ENCODE measurements at places on chromosomes 5 and 9.

- DNase-seq, result no peak
Observed at GRCh38 chr9:93194221-93194625, 10.3 kb downstream of the WNK2 start.

- no peak for DNase-seq
Observed at GRCh38 chr9:93597871-93598646, 21.7 kb downstream of the PHF2 start.

GRCh38 chr9:116066221-116066620, 87.4 kb upstream of the PAPPA start:
- DNase-seq, result no peak

GRCh38 chr9:135667463-135668001, 4.4 kb downstream of the LCN9 start:
- DNase-seq, result no peak

DNA sequence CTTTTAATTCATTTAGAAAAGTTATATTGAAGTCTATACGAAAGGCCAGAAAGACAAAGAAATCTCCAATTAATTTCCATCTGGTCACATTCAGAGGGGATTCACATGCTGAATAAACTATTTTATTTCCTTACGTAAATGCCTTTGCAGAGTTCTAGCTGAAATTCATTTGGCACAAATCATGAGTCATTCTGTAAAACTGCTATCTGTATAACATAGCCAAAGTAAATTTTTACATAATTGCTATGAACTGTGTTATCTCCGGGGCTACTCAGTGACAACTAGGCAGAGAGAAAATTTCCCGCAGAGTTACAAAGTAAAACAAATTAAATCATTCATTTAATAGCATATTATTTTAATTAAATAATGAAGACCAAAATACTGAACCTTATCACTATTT, 463.2 kb upstream of the ADAMTS16 start:
- no peak for DNase-seq

DNA sequence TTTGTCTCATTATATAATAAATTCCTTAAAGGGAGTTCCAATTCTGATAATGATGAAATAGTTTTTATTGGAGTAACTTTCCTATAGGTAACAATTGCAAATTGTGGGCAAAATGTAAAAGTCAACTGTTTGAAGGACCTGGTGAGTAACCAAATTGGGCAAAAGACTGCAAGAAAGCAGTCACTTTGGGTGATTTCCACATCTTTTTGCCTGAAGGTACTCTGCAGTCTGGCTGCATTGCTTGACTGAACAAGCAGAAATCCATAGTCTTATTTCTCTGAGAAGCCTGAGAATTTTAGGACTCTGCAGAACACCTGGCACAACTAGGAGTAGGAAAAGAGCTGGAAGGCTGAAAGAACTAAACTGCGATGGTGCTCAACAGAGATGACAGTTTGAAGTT, 114.9 kb downstream of the HOMER1 start:
- no peak for DNase-seq
